ENCODE measurements at places on chromosomes 3 and 15.

GRCh38 chr15:101637919-101638318 lies 14.3 kb downstream of the TM2D3 start:
- no peak for DNase-seq

GRCh38 chr3:155656466-155656865 lies 88.4 kb downstream of the PLCH1 start:
- DNase-seq: no peak

DNA sequence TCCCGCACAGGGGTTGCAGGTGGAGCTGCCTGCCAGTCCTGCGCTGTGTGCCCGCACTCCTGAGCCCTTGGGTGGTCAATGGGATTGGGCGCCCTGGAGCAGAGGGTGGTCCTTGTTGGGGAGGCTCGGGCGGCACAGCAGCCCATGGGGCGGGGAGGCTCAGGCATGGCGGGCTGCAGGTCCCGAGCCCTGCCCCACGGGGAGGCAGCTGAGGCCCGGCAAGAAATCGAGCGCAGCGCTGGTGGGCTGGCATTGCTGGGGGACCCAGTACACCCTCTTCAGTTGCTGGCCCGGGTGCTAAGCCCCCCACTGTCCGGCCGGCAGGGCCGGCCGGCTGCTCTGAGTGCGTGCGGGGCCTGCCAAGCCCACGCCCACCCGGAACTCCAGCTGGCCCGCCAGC lies 27.9 kb downstream of the NCK1 start:
- no peak for DNase-seq

GRCh38 chr15:69280783-69281182 lies 17.9 kb upstream of the PAQR5 start:
- DNase-seq: no peak

DNA sequence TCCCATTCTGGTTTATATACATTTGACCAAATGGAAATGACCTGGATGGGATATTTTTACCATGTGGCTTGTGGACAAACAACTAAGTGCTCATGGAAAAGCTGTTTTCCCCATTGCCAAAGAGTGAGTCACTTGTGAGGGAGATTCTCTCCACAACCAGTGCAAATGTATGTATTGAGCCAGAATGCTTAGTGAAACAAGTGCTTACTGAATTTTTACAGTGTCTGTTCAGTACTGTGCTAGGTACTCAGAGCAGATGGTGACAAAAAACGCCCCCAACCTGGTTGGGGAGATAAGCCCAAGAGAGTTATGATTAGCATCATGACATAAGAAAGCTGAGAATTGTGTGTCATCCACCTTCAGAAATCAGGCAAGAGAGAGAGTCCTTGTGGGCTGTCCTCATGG lies 2.3 kb downstream of the CHP1 start:
- no peak for DNase-seq

GRCh38 chr3:192915304-192915703 lies 2.4 kb downstream of the MB21D2 start:
- no peak for DNase-seq

- DNase-seq: no peak
Observed at GRCh38 chr3:73509066-73509465, 115.7 kb downstream of the PDZRN3 start.

DNA sequence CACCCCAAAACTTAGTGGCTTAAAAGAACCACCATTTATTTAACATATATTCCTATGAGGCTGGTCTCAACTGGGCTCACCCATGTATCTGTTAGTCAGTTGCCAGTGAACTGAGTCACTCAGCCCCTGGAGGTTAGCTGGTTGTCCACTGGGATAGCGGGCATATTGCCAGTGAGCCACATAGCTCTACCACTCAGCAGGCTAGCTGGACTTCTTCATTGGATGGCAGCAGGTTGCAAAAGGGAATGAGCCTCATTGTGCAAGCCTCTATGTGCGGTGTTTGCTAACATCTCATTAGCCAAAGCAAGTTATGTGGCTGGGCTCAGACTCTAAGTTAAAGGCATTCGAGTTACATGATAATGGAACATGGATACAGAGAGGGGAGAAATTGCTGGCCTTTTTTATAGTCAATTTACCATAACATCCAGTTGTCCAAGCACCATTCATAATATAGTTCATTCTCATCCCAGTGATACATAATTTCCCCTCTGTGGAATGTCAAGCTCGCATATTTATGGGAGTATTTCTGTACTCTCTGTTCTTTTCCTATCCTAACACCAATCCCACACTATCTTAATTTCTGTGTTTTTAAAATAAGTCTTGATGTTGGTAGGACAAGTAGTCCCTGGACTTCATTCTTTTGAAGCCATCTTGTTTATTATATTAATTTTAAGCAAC lies 8.7 kb downstream of the BTD start:
- DNase-seq: peak; percentile 41

DNA sequence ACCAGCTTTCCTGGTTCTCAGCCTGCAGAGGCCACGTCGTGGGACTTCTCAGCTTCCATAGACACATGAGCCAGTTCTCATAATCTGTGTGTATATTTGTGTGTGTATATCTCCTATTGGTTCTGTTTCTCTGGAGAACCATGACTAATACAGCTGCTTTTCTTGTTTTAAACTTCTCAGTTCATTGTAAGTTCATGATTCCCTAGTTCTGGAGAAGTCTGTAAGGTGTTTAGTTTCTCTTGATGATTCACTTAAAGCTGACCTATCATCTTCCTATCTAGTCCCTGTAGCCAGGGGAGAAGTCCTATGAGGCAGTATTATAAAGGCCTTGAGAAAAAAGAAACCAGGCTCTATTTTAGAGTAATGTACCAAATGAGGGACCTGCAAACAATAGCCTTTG lies 147.7 kb downstream of the RYR3 start:
- DNase-seq: no peak

DNA sequence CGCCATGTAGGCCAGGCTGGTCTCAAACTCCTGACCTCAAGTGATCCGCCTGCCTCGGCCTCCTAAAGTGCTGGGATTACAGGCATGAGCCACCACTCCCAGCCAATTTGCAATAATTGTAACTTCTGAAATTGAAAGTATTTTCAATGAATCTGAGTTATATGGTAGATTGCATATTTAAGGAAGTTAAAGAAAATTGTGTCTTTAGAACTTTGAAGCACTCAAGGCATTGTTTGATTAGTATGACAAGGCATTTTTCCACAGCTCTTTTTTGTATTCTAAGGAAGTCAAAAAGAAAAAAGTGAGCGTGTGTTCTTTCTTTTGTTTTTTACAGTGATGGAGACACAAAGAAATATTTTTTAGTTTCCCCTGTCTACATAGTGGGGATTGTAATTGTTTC lies 15.7 kb upstream of the RPLP1 start:
- DNase-seq: no peak

- no peak for DNase-seq
Observed at GRCh38 chr3:176978441-176978840, 218.8 kb downstream of the TBL1XR1 start.

GRCh38 chr15:22942306-22942855 lies 37.8 kb downstream of the CYFIP1 start:
- DNase-seq: no peak

GRCh38 chr15:66739287-66739686 lies 37.3 kb downstream of the SMAD6 start:
- DNase-seq: no peak

- no peak for DNase-seq
Observed at GRCh38 chr3:191721990-191722389, 261.0 kb downstream of the PYDC2 start.

DNA sequence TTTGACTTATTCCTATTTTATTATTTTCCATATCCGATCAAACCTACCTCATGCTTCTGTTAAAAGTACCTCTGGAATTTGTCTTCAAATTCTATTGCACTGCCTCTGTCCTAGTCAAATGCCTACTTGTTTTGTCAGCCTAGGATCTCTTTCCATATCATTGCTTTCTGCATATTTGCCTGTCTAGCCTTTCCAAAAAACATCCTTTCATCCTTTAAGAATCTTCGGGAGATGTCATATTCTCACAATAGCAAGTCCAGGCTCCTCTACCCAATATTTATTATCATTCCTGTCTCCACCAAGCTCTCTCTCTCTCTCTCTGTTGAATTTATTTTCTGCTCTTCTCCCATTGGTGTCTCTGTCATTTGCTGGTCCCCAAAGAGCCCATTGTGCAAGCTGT lies 80.1 kb downstream of the LRRC28 start:
- DNase-seq: no peak

DNA sequence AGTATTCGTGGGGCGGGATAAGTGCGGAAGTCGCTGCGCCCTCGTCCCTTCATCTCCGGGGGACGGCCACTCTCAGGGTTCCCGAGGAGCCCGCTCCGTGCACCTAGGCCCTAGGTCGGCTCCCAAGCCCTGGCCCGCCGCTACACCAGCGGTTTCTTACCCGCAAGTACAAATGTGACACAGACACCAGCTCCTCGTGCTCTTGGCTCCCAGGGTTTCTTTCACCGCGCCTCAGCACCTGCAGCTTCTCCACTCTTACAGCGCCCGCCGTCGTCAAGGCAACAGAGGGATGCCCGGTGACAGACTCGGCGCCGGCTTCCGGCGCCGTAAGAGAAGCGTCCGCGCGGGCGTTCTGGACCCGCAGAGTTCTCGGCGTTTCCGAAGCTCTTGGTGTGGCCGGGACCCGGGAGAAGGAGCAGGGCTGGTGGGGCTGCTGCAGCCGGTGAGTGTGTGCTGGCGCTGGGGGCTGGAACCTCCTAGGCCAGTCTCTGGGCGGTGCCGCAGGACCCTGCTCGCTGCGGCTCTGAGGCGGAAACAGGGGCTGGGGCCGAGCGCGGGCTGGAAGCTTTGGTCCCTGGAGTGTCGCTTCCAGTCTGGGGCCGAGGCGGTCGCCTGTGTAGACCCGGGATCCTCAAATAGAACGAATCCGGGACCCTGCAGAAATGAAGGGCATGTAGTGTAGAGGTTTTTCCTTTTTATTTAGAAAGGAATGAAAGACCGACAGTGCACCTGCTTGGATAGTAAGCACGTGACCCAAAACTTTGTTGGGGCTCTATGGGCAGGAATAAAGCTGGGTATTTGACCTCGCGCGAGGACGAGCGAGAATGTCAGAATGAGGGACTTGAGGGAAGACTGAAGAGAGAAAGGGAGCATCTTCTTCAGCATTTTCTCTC lies 155.4 kb upstream of the GOLGA6L4 start:
- DNase-seq: no peak

GRCh38 chr3:31980530-31981205 lies 394 bp downstream of the OSBPL10 start:
- no peak for DNase-seq

DNA sequence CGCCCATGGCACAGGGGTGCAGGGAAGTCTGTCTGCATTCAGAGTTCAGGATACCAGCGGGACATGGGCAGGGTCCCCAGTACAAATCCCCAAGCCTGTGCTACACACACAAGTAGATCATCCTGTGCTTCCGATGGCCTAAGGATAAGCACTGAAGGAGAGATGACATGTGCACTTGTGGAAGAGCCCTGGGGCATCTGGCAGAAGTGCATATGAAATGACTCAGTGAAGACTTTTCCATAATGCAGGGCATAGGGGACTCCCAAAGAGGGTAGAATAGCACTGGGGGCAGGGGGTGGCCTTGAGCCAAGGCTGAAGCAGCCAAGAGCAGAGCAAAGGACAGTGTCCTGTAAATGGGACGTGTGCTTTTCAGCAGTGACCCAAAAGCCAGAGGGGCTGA lies 22.9 kb downstream of the ADAMTS17 start:
- DNase-seq: no peak

DNA sequence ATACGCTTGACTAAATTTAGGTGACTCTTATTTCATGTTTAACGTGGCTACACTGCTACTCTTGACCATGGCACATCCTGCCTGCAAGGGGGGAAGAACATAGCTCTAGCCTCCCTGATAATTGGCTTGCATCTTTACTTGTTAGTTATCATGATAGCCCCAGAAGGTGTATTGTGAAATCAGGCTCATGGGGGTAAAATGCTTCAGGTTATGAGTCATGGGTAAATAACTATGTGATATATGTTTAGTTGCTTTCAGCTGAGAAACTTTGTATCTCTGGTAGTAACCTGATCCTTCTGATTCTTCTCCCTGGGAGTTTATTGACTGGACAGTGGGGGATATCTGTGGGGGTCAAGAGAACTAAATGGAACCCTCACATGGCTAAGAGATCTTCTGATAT lies 660.8 kb upstream of the UBE2E2 start:
- peak; percentile 28 for DNase-seq

GRCh38 chr3:143041903-143042302 lies 40.5 kb downstream of the U2SURP start:
- no peak for DNase-seq

DNA sequence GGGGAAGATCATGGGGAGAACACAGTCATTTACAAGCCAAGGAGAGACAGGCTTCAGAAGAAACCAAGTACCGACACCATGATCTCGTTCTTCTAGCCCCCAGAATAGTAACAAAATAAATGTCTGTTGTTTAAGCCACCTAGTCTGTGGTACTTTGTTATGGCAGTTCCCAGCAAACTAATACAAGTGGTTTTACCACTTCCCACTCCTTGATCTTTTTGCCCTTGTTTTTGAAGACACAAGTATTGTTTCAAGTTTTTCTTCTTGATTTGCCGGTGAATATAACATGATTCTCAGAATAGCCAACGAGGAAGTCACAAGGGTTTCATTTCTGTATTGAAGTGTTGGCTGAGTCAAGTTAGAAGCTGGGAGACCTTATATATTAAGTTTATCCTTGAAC lies 220.3 kb downstream of the SOX2 start:
- DNase-seq: no peak

GRCh38 chr15:58752716-58753115 lies 3.2 kb upstream of the ADAM10 start:
- no peak for DNase-seq

GRCh38 chr3:9553021-9553947 lies at the start of gene LHFPL4:
Gene LHFPL4, minus strand, starts transcription at chr3:9553822. Its CDS starts 1,143 bp downstream, at chr3:9552679.
- DNase-seq: no peak

DNA sequence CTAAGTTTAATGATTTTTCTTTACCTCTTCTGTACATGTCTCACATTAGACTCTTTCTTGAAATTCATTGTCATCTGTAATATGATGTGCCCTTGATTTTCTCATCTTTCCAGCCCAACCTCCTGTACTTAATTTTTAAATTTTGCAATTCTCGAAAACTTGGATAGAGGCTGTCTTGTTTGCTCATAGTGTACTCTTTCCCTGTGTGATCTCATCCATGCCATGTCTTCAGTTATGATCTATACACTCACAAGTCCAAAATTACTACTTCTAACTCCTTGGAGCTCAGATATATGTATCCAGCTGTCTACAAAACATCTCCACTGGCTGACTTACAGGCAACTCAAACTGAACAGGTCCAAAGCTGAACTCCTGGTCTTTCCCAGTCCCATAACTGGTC lies 42.2 kb downstream of the CD200 start:
- no peak for DNase-seq

GRCh38 chr3:142596726-142597088 lies 514 bp downstream of the PLS1 start:
- no peak for DNase-seq

DNA sequence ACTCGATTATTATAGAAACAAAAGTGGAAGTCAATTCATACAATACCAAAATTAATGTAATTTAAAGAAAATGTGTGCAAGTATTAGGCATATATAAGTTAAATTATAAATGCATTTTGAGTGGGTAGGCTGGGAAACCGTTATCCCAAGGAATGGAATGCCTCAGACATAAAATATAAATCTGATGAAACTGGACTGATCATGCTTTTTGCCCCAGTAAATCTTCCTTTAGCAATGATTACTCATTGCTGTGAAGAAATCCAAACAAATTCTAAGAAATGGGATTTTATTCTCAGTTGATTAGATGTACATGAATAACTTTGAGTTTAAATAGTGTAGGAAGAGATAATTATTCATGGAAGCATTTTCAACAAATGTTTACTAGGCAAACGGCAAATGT lies 185.5 kb upstream of the KCNMB2 start:
- peak; percentile 31 for DNase-seq

Measured in skeletal muscle cell (primary cell).